NCI-H1417 treated with DMSO at 0.1 percent for 48 hours (cell line): ENCODE measurements at places on chromosomes 6 and 20.
A peak's percentile ranks its signal among the peaks of the same experiment; 100 is the strongest.

GRCh38 chr20:21714297-21715192 is 9.1 kb downstream of the PAX1 start:
- no peak for DNase-seq

DNA sequence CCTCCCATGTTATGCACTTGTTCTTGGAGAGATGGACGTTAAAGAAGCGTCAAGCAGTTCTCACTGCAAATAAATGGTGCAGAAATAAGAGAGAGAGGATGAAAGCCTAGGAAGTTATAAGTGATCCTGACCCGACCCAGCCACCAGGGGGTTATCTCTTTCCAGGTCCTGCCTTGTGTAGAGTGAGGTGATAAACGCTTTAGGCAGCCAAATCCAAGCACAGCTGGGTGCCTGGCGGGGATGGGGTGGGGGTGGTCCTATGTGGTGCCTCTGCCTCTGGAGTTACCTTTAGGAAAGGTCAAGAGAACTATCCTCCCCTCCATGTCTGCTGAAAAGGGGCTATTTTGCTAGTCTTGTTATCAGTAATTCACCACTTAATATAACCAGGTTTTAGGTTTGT is 9.2 kb upstream of the TFAP2A start:
- no peak for DNase-seq

DNA sequence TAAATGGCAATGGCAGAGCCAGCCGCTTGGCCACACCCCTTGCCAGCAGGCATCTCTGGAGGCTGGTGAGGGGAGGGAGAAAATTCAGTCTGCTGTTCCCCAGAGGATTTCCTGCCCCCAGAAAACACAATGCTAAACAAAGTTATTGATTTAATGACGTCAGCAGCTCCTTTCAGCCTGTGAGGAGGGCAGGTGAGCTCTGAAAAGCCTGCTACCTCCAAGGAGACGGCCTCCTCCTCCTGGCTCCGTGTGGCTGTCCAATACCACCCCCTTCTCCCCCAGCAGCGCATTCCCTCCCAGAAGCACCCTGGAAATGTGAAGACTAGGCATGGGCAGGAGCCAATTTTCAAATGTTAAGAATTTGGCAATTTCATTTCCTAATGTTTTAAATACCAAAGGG is 393.1 kb downstream of the ZFAND3 start:
- peak; percentile 48 for DNase-seq

DNA sequence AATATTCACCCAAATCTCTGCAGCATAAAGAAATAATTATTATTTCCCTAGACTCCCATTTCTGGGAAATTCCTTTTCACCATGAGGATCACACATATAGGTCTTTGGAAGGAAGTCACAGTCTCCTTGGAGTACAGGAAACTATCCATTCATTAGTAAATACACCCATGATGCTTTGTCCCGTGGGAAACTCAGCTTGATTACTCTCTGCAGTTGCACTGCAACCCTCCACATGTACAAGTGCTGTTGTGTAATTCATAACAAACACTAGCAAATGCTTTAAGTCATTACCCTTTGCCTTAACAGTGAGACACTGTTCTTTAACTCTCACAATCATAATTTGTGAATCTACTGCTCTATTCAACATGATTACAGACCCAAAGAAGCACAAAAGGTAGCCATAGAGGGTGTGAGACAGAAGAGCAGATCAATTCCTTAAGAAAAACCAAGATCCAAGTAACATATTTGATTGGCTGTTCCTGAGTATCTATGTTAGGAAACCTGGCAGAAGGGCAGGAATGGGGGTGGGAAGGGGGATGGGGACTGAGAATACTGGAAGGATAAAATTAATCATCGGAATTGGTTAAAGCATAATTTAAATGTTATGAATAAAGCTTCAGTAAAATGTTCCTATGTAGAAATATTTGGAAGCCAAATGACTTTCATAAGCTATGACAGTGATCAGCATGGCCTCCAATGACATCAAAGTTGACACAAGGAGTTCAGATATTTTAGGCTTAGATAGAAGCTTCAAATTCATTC is 268.0 kb downstream of the HACE1 start:
- DNase-seq: no peak

GRCh38 chr6:96913621-96914020 is 10.9 kb upstream of the KLHL32 start:
- no peak for DNase-seq

DNA sequence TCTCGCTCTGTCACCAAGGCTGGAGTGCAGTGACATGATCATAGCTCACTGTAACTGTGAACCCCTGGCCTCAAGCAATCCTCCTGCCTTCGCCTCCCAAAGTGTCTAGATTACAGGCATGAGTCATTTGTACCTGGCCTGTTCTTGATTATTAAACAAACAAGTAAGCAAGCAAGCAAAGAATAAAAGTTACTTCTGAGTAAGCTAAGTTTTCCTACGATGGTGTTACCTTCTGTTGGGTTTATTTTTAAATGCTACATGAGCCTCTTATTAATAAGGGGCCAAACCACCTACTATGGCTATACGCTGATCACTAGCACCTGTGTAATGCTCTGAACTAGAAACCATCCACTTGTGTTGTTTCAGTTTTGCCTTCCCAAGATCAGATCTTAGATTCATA is 50.8 kb downstream of the IL22RA2 start:
- DNase-seq: no peak

DNA sequence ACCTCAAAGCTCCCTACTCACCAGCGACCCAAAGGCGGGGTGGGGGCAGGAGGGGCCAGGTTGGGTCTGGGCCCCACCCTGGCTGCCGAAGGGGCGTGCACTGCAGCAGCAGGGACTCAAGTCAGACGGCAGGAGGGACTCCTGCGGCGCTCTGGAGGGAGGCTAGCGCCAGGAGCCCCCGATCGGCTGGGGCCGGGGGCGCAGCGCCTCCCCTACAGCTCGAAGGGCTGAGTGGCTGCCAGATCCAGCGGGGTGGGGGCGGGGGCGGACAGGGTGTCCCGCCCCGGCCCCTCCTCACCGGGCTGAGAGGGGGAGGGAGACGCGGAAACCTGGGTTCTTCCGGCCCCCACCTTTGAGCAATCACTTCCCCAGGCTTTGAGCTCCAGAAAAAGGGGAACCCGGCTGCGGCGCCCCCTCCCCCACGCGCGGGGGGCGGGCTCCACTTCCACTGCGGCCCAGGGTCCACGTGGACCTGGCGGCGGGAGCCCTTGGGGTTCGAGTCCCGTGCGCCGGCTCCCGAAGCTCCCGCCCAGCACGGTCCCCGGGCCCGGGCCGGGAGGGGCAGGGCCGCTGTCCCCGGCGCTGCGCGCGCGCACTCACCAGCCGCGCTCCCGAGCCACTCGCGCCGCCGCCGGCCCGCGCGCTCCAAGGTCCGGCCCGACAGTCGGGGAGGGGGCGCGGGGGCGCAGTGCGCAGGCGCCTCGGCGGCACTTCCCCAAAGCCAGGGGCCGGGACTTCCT is at the start of gene RGS19:
Gene RGS19 (minus strand): TSS at position 246 of the 740 bp plus-strand sequence. CDS start 2,632 bp downstream, outside the sequence.
- no peak for DNase-seq

DNA sequence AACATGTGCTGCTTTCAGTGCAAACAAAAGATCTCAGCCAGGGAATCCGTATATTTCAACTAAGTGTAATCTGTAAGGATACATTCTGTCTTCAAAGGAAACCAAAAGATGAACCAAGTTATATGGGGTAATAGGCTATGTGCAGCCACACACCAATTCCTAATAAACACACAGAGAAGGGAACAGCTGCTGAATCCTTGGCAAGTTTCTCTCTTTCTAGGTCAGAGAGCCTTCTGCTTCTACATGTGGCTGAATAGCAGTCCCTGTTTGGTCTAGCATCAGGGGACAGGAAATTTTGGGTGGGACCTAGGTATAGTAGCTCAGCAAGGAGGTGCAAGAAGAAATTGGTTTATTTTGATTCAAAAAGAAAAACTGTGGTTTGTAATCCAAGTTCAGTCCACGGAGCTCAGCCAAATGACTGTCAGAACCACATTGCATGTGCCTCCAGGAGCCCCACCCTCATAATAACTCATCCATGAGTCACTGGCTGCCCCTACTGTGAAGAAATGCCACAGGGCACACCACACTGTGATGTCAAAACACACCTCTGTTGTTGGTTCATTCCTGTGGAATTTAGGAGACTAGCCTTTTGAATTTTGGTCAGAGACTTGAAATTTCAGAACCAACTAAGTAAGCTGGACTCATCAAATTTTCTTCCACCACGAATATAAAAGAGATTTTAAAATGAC is 21.1 kb downstream of the SPTLC3 start:
- DNase-seq: no peak
